ENCODE measurements at places on chromosomes 1 and 21.

- DNase-seq, result no peak
Measured at GRCh38 chr1:171248841-171249240, 547 bp downstream of the FMO1 start.

- no peak for DNase-seq
Measured at GRCh38 chr1:147547065-147547464, 5.8 kb downstream of the BCL9 start.

- no peak for DNase-seq
Measured at GRCh38 chr1:115515270-115515669, 126.5 kb upstream of the VANGL1 start.

DNA sequence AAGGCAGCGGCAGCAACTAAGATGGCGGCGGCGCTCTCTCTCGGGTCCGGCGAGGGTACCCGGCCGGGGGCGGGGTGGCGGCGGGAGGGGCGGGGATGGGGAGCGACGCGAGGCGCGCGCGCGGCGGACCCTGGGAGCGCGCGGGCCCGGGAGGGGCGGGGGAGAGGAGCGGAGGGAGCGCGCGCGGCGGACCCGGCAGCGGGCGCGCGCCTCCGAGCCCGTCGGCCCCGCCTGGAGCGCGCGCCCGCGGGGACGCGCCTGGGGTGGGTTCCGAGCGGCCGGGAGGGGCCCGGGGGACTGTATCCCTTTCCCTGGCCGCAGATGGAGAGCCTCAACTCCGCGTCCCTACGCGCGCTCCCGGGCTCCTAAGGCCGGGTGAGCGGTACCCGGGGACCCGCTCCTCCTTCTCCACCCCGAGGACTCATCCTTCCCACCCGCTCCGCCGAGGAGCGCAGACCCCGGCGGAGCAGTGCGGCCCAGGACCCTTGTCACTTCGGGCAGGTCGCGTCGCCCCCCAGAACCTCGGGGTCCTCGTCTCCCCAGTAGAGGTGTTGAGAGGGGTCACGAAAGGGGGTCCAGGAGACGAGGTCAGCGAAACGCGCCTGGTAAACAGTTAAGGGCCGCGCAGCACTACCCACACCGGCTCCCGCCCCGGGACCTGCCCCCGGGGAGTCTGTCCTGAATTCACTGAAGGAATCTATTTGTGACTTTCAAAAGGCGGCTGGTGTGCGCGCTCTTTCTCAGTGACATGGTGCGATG is at the start of gene CLSTN1:
Gene CLSTN1, minus strand, starts transcription at position 23 of the 759 bp plus-strand sequence. CDS start 232 bp downstream, outside the sequence.
- peak; percentile 90 for DNase-seq

GRCh38 chr1:6098303-6099215 is 52.9 kb downstream of the KCNAB2 start:
- no peak for DNase-seq

- no peak for DNase-seq
Measured at GRCh38 chr21:26555540-26556146, 17.4 kb downstream of the CYYR1 start.

DNA sequence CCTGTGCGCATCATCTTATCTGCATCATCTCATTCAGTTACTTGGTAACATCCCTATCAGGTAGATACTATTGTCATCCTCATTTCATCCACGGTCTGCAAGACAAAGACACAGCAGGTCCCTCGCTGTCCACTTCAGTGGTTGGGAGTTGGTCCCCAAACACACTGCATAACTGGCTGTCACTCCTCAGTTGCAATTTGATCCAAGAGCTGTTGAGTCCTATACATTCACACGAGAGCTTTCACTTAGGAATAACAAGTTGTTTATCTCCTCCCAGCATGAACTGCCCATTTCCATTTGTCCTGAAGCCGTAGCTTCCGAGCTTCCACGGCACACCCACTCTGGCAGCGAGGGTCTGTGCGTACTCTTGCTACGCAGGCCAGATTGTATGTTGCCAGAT is 472.0 kb downstream of the CAMTA1 start:
- no peak for DNase-seq

- no peak for DNase-seq
Measured at GRCh38 chr1:65995336-65995735, 202.6 kb downstream of the PDE4B start.

- no peak for DNase-seq
Measured at GRCh38 chr1:94658221-94658620, 116.7 kb upstream of the F3 start.

DNA sequence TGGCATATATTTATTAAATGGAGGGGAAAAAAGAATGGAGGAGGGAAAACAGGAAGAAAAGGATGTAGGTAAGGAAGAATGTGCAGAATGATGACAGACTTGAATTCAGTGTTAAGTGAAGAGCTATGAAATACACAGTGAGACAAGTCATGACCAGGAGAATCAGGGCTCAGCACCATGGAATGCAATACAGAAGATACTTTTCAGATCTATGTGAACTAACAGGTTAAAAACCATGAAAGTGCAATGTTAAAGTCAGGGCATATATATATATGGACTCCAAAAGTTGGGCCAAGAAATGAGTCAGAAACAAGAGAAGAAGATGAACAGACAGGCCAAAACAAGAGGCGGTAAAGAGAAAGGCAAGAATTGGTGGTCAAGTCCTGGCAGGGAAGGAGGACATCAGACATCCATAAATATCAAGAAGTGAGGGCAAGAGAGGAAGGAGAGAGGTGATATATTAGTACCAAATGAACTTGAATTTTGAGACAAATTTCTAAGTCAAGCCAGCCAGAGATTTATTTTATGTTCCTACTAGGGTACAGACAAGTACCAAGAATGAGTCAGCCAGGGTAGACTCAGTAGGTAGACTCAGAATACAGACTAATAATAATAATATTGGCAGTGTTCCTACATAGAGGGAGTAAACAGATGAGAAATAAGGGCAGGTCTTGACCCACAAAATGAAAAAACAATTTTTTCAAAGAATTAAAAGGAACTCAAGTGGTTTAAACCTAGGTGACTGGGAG is 39.5 kb upstream of the MCOLN3 start:
- DNase-seq, result no peak

DNA sequence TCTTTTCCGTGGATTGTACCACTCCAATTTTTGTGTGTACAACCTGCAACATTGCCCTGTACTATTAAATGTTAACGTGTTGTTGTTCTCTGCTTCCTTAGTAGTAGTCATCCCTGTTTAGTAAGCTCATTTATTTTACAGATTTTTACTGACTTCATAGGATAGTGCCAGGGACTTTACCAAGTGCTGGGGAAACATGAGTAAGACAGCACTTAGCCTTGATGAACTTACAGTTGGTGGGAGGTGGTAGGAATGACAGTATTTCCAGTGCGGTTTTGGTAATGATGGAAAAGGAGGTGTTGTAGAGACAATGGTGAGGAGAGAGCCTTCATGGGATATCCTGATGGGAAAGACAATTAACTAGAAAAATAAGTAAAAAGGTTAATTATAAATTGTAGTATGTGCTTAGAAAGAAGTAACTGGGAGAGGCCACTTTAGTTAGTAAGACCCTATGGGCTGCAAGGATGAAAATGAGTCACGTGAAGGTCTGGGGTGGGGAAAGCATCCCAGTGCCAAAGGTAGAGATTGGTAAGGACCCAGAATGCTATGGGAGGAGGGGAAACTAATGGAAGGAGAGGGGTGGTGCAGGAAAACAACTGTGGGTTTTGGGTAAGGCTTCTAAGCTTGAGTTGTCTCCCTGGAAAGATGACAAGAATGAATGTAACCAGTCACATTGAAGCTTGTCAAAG is 1.7 kb downstream of the RLF start:
- DNase-seq, result no peak

- DNase-seq, result no peak
Measured at GRCh38 chr1:189185097-189185496, 1292.6 kb downstream of the BRINP3 start.

DNA sequence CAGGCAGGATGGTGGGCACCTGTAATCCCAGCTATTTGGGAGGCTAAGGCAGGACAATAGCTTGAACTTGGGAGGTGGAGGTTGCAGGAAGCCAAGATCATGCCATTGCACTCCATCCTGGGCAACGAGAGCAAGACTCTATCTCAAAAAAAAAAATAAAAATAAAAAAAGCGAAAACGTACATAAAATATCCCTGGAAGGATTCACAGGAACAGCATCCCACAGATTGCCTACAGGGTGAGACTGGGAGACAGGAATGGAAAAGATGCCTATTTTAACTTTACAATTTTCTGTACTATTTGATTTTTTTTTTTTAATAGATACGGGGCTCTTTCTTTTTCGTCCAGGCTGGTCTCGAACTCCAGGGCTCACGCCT is 604 bp upstream of the NBPF3 start:
- no peak for DNase-seq

- no peak for DNase-seq
Measured at GRCh38 chr1:26524181-26524580, 5.4 kb upstream of the RPS6KA1 start.

- no peak for DNase-seq
Measured at GRCh38 chr21:32918478-32919120, 107.1 kb upstream of the OLIG2 start.

DNA sequence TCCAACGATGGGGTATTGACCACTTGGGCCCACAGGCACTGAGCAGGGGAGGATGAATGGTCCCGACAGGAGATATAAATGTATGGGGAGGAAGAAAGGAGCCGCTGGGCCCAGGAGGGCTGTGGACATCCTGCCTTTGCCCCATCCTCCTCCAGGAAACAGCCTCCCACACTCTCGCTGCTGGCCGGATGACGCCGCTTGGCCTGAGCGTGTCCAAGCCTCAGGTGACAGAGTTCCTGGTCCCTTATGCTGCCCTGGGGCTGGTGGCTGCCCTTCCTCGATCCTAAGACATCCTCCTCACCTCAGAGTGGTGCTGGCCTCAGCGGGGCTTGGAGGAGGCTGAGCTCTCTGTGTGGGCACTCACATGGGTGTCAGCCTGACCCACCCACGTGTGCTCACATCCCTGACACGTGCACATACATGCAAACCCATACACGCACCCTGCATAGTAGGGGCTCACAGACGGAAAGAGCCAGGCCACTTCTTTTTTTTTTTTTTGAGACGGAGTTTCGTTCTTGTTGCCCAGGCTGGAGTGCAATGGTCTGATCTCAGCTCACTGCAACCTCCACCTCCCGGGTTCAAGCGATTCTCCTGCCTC is 5.9 kb upstream of the SERINC2 start:
- no peak for DNase-seq

GRCh38 chr1:224189561-224189960 is 6.5 kb downstream of the DEGS1 start:
- DNase-seq, result no peak

- no peak for DNase-seq
Measured at GRCh38 chr1:160818207-160818937, 22.4 kb downstream of the LY9 start.

DNA sequence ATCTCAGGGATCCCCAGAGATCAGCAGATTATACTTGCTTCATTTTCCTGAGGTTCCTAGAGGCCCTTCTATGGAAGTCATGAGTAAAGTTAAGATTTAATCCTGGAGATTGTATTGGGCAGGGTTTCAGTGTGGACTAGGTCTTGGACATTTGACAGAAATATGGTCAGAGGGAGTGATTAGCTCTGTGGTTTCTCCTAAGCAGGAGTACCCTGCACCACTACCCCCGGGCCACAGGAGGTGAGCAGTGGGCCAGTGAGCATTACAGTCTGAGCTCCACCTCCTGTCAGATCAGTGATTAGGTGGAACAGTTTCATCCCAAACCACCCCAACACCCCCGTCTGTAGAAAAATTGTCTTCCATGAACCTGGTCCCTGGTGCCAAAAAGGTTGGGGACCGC is 43.2 kb downstream of the PHACTR4 start:
- DNase-seq, result no peak

GRCh38 chr1:159700312-159700711 is 14.1 kb downstream of the CRP start:
- DNase-seq, result no peak

- DNase-seq, result no peak
Measured at GRCh38 chr21:17590430-17590829, 22.3 kb downstream of the BTG3 start.

- DNase-seq, result no peak
Measured at GRCh38 chr1:116911779-116912469, 2.2 kb downstream of the PTGFRN start.

DNA sequence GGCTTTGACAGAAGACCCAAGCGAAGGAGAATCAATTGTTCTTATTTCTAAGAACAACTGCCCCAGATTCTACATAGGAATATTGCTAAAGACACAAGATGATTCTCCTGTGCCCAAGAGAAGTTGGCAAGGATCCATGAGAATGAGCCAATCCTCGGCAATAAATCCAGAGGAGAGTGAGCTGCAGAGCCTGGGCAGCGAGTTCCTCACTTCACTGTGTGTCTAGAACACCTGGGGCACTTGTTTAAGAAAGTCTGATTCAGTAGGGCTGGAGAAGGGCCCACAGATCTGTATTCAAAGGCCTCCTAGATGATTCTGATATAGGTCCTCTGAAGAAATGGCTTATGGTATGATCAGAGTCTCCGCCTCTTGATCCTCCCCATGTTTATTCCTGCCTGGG is 31.8 kb downstream of the GADD45A start:
- DNase-seq, result no peak

DNA sequence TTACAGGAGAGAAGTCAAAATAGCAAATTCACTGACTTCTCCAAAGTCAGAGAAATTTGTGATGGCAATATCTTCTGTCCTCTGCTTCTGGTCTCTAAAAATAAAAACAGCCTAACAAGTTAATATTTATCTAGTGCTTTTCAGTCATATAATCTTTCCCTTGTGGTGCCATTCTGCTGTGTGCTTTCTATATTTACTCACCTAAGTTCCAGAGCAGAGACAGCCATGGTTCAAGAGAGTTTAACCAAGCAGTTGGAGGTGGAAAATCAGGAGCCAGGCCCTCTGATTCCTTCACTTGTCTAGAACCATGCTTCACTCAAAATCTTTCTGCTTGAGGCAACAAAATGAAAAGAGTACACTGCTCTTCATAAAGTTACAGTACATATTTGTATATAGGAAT is 39.3 kb downstream of the BRINP2 start:
- no peak for DNase-seq

DNA sequence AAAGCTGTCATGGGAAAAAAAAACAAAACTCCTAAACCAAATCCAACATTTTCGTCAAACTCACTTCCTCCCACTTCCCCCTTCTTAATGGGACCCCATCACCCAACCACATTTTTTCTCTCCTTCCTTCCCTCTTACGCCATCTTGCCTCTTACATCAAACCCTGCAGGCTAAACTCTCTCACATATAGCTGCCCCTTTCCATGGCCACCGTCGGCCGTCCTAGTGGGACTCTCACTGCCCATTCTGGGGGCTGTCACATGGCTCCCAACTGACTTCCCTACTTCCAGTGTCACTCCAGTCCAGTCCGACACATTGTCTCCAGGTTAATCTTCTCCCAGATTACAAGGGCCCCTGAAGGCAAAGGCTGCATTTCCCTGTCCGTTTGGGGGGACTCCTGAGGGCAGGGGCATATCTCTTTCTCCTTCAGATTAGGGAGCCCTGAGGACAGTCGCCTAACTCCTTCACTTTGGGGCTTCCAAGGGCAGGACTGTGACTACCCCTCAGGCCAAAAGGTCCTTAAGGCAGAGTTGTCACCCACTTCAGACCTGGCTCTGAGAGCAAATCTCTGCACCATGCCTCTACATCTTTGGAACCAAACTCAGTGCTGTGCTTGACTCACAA is 658 bp downstream of the UBXN11 start:
- no peak for DNase-seq

DNA sequence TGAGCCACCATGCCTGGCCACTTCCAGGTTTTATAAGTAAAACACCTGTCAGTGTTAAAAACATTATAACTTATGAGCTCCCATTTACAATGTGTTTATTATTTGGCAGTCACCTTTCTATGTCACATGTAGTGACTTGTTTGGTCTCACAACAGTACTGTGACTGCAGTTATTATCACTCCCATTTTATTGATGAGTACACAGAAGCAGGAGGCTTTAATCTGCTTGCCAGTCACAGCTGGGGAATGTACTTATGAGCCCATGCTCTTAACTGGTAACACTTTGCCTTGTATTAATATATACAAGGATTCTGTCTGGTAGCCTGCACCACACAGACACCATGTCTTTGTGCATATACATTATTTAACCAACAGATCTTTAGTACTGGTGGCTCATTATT is 31.1 kb upstream of the BACH1 start:
- DNase-seq, result no peak
